Uterus (tissue), 4 donors: ENCODE measurements at places on chromosomes 11 and 22. TPM values are rescaled to one million over a fixed set of nuclear protein-coding genes. Genes with fewer than 3 reads are reported as not detected.

DNA sequence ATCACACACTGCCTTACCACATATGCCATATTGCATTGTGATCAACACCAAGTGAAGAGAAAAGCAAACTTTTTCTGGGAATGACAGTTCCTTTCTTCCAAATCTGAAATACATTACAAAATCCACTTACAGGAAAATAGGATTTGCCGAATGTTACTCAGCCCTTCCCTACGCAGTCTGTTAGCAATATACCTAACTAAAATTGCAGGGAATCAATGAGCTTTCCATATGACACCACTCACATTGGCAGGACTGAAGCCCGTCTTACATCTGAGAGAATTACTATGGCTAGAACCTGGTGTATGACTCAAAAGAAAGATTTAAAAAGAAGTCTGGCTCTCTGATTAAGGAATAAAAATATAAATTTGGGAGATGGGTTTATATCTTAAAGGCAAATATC, 136.0 kb downstream of the LRRC4C start:
- no peak overlapping the region for H3K4me3 ChIP-seq
- H3K36me3 ChIP-seq, result no peaks in the 10 kb centered on the region
- H3K4me1 ChIP-seq, result no peaks in the 10 kb centered on the region
- H3K27ac ChIP-seq, result no peak overlapping the region
- DNase-seq, result no peak

- DNase-seq, result no peak
- H3K36me3 ChIP-seq, result no peaks in the 10 kb centered on the region
- H3K27me3 ChIP-seq, result no peaks in the 10 kb centered on the region
- no peak overlapping the region for H3K4me3 ChIP-seq
These were observed 3.1 kb downstream of the GRIK4 start for GRCh38 chr11:120514541-120515121.

DNA sequence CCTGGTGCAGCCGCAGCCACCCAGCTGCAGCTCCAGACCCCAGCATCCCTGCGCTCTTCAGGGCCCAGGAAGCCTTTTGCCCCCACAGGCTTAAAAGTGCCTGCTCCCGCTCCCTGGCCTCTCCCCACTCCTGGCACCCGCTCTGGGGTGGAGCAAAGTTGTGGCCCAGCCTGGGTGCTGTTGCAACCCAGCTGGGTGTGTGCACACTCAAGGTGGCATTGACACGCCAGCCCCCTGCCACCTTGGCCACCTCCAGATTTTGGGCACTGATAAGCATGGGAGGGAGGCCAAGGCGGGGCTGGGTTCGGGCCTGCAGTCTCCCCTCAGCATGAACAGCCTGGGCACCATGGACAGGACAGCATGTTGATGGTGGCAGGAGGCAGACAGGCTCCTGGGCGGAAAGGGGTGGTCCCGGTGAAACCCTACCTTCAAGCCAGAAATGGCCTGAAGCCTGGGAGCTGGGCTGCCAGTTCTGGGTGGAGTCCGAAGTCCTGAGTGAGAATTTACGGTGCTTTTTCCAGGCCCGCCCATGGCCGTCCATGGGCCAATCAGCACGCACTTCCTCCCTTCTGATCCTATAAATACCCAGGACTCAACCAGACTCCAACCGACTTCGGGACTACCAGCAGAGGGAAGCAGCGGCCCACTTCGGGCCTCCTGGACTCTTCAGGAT, 23.6 kb upstream of the RNASEH2C start:
- H3K4me1 ChIP-seq, result no peaks in the 10 kb centered on the region
- no peaks in the 10 kb centered on the region for H3K36me3 ChIP-seq
- no peaks in the 10 kb centered on the region for H3K27me3 ChIP-seq
- H3K27ac ChIP-seq, result no peak overlapping the region
- no peak overlapping the region for H3K4me3 ChIP-seq
- no peak for DNase-seq

DNA sequence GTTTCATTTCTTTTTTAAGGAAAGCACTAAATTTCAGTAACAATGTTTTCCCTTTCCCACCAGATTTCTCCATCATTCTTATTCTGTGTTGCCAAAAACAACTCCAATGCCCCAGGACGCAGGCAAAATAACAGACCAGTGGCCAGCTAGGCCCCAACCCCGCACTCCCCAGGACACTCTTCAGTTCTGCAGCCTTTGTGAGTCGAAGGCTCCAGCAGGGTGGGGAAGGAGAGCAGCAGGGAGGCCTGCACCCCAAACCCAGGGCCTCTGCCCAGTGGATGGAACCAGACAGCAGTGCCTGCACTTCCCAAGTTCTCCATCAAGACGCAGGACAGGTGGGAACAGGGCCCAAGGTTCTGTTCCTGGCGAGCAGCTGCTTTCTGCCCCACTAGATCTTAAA, 34.4 kb downstream of the PPP2R1B start:
- H3K4me1 ChIP-seq, result peaks cover 18% of the 10 kb centered on the region
- H3K36me3 ChIP-seq, result no peaks in the 10 kb centered on the region
- H3K27me3 ChIP-seq, result no peaks in the 10 kb centered on the region
- DNase-seq, result no peak
- H3K27ac ChIP-seq, result peak overlapping the region; percentile 93

DNA sequence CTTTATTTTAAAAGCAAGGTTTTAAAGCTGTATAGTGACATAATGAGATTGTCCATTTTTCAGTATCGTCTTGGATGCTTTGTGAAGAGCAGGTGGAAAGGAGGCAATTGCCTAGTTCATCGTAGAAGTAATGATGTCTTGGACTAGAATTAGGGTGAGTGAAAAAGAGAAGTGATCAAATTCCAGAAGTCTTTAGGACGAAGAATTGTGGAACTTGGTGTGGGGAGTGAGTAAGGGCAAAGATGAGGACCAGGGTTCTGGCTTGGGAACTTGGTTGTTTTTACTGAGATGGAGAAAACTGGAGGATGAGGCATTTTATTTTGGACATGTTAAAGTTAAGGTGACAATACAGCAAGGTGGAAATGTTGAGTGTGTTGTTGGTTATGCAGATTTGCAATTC, 1.2 kb downstream of the ILK start:
- peak overlapping the region; percentile 99 for H3K27ac ChIP-seq
- DNase-seq, result no peak
- no peaks in the 10 kb centered on the region for H3K36me3 ChIP-seq
- H3K4me1 ChIP-seq, result peaks cover 13% of the 10 kb centered on the region
- peak overlapping the region; percentile 98 for H3K4me3 ChIP-seq

- H3K27ac ChIP-seq, result no peak overlapping the region
- no peaks in the 10 kb centered on the region for H3K36me3 ChIP-seq
- H3K4me1 ChIP-seq, result peaks cover 10% of the 10 kb centered on the region
These were observed 9.7 kb upstream of the TXNRD2 start for GRCh38 chr22:19951346-19951745.

ESAM gene
- 64.8 TPM for total RNA-seq

DGKZ gene
- total RNA-seq, result 48.0 TPM

SLC1A2 gene
- total RNA-seq, result 7.1 TPM

CRACR2B gene
- 0.77 TPM for total RNA-seq
